ENCODE measurements at places on chromosomes 3 and 15. TPM values are rescaled to one million over a fixed set of nuclear protein-coding genes. Genes with fewer than 3 reads are reported as not detected.

BCHE gene
- 24.3 TPM for total RNA-seq

ISL2 gene
- under 0.01 TPM for total RNA-seq

NRG4 gene
- total RNA-seq, result not detected

CLDN18 gene
- total RNA-seq, result not detected

DPPA4 gene
- not detected for total RNA-seq

All from bladder microvascular endothelial cell (primary cell).